ENCODE measurements at places on chromosomes 11 and 22.
A peak's percentile ranks its signal among the peaks of the same experiment; 100 is the strongest.

DNA sequence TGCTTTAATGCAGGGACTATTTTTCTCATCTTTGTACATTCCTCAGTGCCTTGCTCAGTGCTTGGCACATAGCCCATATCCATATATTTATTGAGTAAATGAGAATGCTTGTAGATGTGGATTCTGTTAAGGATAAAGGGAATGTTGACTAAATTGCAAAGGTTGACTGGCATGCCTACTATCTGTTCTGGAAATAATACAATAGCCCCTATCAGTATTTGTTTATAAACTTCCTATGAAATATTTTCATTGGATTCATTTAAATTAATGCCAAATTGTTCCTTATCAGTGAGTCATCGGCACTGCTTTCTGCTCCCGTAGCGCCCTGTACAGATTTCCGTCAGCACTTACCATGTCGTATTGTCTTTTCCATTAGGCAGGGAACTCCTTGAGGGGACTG is 8.0 kb downstream of the RNF121 start:
- no peak for DNase-seq

DNA sequence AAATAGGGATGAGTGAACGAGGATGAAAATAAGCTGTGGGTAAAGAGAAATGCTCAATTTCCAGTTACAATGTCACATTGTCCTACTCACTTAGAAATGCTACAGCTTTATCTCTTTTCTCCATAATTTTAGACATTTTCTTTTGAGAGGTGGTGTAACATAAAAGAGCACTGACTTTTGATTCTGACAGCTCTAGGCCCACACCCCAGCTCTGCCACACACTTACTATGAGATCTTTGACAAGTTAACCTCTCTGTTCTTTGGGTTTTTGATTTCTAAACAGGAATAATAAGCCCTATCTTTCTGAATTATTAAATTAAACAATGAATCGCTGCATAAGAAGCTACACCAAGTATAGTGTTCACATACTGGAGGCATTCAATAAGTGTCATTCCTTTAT is 228.3 kb upstream of the PITPNB start:
- no peak for DNase-seq

DNA sequence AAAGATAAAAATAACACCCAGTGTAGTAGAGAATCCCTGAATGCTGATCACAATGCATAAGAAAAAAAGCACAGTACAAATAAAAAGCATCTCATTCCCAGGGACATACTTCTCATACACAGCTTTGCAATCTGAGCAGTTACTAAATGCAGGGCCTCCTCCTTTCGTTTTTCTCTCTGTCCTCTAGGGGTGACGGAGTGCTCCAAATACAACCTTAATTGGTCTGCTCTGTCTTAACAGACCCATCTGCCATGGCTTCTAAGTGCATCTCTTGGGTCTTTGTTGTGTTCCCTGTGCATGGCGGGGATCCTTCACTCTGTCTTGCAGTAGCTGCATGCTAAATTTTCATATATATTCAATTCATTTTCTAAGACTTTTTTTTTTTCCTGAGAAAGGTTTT is 1114.2 kb upstream of the RAG2 start:
- DNase-seq: no peak

DNA sequence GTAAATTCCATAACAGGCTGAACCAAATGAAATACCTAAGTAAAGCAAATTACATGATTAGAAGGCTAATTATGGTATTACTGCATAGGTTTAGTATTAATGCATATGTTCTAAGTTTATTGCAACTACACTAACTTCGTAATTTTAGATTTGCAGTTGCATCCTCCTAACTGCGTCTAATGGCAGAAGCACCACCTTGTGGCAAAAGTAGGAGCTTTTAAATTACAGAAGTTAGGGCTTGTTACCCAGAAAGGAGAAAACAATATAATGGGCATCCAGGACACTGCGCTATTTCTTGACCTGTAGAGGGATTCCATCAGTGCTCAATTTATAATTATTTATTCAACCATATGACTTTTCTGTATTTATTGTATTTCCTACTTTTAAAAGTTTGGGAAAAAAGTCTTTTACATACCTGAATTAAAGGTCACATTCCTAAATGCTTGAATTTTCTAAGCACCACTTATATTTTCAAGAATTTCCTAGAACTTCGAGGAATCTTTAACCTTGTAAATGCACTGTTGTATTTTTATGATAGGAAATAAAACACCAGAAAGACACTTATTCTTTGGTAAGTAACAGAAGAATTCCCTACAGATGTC is 16.3 kb upstream of the GPR83 start:
- DNase-seq: no peak

DNA sequence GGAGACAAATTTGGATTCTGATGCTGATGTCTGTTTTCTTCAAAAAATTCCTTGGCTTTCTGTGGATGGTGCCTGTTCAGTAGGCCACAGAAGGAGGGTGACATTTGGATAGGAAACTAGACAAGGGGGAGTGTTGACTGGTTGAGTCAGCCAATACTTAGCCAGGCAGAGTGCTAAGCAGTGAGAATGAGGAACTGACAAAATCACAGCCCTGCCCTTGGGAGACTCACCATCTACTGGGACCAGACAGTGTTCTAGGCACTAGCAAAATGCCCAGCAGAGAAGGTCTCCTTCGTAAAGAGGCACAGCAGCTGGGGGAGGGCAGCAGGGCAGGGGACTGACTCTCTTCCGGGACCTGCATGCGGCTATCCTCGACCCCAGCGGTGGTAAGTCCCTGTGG is 190.2 kb downstream of the DSCAML1 start:
- DNase-seq: no peak

DNA sequence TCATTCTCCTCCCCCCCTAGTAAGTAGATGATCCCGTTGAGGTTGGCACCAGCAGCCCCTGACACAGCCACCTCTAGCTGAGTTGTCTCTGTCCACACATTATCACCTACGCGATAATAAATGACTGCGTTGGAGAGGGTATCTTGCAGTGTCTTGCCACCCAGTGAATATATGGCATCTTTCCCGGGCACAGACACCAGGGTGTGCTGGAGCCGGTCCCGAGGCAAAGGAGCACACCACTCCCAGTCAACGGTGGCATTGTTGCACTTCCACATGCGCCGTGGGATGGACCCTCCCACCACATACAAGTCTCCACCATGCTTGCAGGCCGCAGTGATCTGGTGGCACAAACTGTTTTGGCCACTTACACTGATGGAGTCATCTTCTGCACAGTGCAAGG is 5.4 kb downstream of the KBTBD4 start:
- no peak for DNase-seq

DNA sequence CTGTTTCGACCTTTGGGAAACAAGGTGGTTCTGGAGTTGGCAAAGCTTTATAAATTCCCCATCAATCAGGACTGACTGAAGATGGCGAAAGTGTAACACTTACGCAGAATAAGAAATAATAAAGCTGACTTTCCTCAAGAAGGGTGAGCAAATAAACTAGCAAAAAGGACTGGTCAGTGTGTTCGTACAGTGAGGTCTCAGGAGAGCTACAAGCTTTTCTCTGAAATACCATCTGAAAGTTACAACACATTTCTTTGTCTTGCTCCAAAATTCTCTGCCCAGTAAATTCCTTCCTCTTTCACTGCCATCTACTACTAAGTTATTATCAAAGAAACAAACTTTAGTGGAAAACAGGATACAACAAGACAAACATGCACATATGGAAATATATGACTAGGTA is 13.4 kb downstream of the PITPNB start:
- DNase-seq: no peak

DNA sequence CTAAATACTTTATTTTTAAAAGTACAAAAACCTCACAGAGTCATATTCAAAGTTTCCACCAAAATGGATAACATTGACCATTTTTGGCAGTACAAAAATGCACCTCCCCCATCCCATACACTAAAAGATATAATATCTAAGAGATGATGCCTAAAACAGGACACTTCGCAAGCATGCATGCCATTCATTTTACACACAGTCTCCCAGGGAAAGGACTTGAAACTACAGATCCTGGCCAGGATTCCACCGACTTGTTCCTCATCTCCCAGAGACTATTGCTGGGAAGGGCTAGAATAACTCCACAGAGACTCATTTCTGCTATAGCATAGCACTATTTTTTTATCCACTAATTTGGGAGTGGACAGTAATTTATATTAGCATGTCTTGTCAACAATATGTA is 81.7 kb downstream of the MTNR1B start:
- DNase-seq: no peak

GRCh38 chr11:8265681-8266241 is 2.1 kb upstream of the LMO1 start:
- DNase-seq: no peak

- no peak for DNase-seq
These were observed at the start of gene NFAM1 for GRCh38 chr22:42432020-42432596. TSS of gene NFAM1 (minus strand) at chr22:42432403. CDS start at chr22:42432357, 46 bp downstream.

DNA sequence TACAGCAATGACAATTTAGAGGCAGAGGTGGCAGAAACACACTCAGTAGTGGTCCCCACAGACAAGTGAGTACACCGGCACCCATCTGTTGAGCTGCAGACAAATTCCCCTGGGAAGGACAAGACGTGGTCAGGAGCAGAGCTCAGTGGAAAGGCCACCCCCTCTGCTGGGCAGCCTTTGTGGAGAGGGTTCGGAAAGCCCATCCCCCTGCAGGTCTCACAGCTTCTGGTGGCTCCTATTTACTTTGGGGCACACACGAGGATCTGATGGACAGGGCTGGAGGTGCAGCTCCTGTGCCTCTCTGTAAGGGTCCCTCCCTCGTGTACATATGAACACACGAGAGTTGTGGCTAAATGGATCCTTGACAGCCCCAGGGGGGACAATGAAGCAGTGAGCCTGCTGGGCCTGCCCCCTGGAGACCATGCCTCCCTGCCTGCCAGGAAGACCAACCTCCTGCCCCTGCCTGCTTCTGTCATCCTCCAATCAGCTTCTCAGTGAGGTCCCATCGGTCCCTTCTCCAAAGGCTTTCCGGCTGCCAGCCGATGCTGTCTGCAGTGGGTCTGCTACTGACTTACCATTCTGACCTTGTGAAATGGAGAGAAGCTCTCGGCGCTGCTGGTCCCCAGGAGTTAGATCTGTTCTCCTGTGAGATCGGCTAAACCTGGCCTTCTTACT is 161.5 kb downstream of the CACNA1I start:
- DNase-seq: no peak

GRCh38 chr11:44223238-44223637 is 86.7 kb downstream of the ALX4 start:
- no peak for DNase-seq

DNA sequence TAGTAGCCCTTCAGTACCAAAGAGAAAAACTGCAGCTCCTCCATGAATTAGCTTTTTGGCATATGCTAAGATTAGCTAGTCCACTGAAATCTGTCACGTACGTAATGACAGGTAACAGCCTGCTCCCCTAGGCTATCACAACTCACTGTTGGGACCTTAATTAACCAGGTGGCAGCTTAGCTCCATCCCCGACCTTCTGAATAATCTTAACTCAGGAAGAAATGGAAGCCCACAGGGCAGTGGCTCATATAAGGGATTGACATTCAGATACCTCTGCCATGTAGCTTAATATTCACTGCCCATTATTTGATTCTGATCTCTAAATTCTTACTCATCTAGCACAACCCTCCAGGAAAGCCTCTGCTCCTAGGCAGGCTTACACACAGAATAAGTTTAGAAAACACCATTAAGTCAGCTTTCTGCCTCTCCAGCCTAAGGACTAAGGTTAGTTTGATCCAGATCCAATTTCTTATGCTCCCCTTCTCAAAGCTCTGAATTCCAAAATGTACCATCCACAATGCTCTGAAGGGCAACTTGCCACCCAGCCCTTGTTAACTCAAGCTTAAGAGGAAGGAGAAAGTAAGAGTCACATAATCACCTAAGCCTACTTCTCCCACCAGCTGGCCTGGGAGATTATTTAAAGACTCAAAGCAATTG is 5.0 kb downstream of the HSPA8 start:
- no peak for DNase-seq

DNA sequence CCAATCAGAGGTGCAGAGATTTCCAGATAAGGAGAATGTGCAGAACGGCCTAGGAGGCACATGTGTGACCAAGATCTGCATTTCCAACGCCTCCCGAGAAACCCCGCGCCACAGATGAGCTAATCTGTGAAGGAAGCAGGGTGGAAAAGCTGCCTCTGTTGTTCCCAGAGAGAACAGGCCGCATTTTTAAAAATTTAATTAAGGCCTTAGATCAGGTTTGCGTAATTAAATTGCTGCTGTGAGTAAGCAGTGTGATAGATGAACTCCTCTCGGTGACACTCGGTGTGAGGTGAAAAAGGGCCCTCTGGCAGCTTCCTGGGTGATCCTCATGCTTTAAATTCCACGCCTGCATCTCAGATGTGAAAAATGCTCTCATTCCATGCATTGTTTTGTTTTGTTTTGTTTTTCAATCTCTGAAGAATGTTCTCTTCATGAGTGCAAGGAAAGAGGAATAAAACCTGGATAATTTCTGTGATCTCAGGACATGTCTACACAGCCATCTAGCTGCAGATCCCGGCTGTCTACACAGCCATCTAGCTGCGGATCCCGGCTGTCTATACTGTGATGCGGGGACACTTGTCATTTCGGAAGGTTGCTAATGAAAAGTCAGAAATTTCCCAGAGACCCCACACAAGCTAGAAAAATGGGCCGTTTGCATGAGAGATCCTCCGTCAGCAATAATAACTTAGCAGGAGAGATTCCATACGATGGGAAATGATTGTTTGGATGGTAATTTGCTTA is 1398.9 kb downstream of the BRD1 start:
- DNase-seq: no peak

DNA sequence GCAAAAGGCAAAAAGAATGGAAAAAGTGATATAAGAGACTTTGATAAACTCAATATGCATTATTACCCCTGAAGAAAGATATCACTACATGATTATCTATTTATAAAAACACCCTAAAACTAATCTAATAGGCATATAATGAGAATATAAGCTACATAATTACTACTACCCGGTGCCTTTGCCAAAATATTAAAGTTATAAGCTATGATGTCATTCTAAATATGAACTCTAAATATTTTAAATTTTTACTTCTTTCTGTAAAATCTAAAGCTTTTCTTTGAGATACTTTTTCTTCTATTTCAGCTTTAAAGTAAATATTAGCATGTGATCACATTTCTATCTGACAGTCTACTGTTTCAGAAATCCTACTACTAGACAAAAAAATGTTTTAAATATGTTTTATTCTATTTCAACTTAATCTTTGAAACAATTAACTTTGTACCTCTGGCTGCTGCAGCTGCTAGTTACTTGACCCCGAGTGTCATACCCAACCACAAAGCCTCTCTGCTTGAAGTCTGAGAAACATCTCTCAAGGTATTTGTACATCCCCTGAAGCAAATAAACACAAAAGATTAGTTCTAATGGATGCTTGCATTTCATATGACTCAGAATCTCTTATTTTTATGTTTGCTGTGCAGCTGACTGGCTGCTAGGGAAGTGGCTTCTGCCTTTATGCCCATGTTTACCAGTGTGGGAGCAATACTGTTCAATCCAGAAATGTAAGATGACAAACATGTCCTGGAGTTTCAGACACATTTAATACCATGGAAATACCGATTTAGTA is 26.8 kb downstream of the PGM2L1 start:
- DNase-seq: no peak

GRCh38 chr22:47092896-47093311 is 330.5 kb downstream of the TBC1D22A start:
- no peak for DNase-seq

DNA sequence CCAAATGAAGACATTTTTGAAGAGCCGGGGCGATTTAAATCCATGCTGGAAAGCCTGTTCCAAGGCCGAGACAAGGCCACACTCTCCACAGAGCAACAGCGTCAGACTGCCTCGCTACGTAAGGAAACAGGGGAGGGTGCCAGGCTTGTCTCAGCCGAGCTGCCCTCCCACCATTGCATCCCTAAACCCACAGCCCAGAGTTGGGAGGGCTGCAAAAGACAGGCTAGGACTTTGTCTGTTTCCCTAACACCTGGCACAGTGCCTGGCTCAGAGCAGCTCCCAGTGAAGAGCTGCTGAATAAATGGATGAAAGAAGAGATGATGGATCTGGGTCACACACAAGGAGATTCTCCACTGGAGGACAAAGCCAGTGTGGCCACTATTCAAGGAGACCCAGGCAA is 51.3 kb upstream of the SCUBE2 start:
- DNase-seq: peak; percentile 27
